ENCODE measurements at places on chromosomes 4 and X. TPM values are rescaled to one million over a fixed set of nuclear protein-coding genes. Genes with fewer than 3 reads are reported as not detected.

DNA sequence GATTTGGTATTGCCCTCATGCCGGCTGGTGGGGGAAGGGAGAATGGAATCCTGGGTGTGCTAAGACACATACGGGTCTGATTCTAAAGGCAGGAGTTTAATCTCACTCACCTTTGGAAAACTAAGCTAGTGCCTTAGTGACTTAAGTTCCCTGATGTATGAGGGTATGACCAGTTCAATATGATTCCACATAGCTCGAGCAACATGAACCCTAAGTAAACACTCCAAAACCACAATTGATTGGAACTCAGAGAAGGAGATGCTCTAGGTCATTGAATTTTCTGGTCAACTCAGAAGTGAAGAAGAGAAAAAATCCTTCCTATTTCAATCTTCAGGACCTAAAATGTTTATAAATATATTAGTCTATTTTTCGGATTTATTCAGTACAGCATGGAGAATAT is 420.1 kb upstream of the INTU start:
- no peak for DNase-seq

GRCh38 chr4:153115322-153116290 is 88.6 kb upstream of the TRIM2 start:
- peak; percentile 43 for DNase-seq

- DNase-seq = no peak
Observed at GRCh38 chr4:136800248-136800647, 732.0 kb downstream of the PCDH18 start.

Gene MFAP3L
- total RNA-seq = 7.9 TPM

DNA sequence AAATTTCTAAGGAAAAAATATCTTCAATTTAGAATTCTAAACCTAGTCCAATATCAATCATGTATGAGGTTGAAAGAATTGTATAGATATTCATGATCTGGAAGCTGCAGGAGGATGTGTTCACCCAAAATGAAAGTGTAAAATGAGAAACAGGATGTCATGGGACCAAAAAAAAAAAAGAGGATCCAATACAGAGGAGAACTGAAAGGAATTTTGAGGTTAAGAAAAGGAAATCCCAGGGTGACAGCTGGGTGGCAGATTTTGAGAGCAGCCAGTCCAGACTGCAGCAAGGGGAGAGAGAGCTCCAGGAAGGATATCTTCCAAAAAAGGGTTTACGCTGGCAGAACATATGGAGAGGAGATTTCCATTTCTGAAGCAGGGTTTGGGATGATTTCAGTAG is 38.9 kb downstream of the TLR10 start:
- no peak for DNase-seq

- no peak for DNase-seq
Observed at GRCh38 chr4:158316264-158316663, 106.0 kb downstream of the TMEM144 start.

- DNase-seq = no peak
Observed at GRCh38 chr4:128844931-128845330, 35.4 kb downstream of the JADE1 start.
